ENCODE measurements at places on chromosomes 6 and 20. TPM values are rescaled to one million over a fixed set of nuclear protein-coding genes. Genes with fewer than 3 reads are reported as not detected.

The COL21A1 gene
- not detected for total RNA-seq

The B3GAT2 gene
- total RNA-seq = not detected

The ANGPT4 gene
- total RNA-seq = 0.06 TPM

The TRIM40 gene
- total RNA-seq = not detected

The CRISP3 gene
- total RNA-seq = not detected

DNA sequence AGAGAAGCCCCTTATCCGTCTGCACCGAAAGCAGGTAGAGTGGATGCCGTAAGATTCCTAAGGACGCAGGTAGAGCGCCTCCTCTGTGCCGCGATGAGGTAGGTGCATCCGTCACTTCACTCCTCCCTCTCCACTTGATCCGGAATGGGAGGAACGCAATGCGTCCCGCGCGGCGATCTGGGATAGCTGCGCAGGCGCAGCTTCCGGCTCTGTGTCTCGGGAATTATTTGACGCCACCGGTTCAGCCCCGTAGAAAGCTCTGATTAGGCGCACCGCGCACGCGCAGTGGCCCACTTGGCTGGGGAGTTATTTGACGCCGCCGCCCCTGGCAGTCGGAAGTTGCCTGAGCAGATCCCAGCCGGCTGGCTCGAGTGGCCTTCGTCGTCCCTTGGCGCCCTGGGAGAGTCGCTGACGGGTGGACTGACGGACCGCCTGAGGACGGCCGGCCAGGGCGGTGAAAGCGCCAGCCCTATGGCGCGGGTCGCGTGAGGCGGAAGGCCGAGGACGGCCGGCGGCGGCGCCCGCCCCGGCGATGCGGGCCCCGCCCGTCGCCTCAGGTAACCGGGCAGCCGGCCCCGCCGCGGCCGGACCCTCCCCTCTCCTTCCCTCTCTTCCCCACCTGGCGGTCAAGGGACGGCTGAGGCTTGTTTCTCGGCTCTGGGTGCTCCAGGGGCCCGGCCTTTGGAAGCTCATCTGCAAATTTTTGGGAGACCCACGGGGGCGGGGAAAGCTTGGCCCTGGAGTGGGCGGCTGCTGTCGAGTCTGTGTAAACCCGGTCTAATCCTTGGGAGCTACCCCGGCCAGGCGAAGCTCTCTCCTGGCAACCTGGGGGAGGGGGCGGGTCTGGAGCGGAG is at the start of gene RALGAPB:
TSS of gene RALGAPB (plus strand) at position 331 of the 854 bp plus-strand sequence. CDS start 15,590 bp downstream, outside the sequence.
- peak; percentile 96 for ATAC-seq

DNA sequence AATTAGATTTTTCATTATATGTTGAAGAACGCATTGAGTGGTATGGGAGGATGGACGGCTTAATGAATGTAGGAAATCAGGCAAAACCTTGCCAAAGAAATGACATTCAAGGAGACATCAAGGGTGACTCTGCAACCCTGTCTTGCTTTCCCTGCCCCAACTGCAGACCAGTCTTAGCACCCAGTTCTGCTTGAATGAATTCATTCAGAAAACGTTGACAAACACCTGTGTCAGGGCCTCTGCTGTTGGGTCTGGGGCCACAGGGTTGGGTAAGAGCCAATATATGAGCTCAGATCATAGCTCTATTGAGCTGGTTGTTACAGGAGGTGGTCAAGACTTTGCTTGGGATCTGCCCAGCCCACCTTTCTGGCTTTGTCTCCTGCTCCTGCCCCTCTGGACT is 7.7 kb upstream of the ASXL1 start:
- no peak for ATAC-seq

DNA sequence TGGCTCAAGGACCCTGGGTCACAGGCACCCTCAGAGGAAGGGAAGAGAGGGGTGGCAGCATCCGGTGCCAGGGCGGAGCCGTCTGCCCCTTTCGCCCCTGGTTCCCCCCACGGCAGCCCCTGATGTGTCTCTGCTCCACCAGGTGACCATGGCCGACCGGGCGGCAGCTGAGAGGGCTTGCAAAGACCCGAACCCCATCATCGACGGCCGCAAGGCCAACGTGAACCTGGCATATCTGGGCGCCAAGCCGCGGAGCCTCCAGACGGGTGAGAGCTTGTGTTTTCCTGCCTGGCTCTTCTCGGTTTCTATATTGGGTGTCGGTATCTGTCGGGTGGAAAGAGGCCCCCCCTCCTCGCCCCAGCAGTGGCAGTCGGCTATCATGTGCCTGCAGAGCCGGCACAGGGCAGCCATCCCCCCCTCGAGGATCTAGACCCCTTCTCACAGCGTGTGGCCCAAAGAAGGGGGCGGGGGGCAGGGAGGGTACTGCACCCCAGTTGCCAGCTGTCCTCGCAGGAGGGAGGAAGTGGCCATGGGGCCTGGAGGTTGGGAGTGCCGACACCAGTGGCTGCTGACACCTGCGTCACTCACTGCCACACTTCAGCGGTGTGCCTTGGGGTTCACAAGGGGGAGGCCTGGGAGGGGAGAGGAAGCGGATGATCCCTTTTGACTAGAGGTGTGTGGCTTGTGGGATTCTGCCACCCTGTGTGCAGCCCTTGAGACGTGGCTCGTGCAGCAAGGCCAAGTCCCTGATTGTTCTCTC is 1.5 kb downstream of the RBM38 start:
- ATAC-seq = peak; percentile 65

- no peak for ATAC-seq
Observed at GRCh38 chr6:52739627-52740026, 23.6 kb downstream of the GSTA2 start.

DNA sequence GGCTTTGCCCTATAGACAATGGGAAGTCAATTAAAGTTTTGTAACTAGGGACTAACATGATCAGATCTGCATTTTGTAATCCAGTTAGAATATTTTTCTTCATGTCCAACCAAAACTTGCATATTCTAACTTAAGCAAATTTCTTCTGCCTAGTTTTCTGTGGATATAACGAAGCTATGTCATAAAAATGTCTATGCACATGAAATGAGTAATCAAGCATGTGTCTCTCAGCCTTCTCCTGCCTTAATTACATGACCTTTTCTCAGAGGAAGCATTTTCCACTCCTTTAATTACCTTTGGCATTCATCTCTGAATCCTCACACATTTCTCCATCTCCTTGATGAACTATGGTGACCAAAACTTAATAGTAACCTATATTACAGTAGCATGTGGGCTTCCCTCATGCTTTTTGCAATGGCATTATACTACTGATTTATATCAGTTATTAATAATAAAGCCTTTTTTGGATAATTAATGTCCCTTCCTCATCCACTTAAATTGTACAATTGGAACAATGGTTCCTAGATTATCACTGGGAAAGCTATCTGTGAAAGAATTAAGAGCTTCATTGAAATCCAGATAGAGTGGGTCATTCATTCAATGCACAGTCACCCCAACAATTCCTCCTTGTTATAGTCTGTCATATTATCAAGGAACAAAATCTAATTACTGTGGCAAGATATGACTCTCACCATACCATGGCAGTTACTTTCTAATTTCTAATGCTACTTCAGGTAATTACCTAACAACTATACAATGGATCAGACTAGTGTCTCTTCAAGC is 19.1 kb upstream of the FBXO9 start:
- ATAC-seq = no peak
